ENCODE measurements at places on chromosomes 4 and X. TPM values are rescaled to one million over a fixed set of nuclear protein-coding genes. Genes with fewer than 3 reads are reported as not detected.
A peak's percentile ranks its signal among the peaks of the same experiment; 100 is the strongest.

Gene WDR17
- 0.37 TPM for total RNA-seq

DNA sequence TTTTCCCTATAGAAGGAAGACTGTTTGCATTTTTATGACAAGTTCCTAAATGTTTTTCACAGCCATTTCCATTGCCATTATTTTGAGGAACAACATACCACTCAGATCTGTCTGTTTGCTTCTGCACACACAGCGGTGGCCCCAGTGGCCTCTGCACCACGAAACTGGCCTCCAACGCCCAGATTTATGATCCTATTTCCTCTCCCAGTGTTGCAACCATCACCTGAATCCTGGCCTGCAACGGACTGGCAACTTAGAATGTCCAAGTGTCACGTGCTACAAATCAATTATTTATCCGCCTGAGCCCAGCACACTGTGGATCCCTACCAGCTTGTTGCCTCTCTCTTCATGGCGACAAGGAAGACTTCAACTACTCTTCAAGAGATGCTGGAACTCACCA lies 9.2 kb downstream of the RAI2 start:
- no peaks in the 10 kb centered on the region for H3K4me1 ChIP-seq
- DNase-seq: no peak
- H3K27me3 ChIP-seq: peaks cover 6% of the 10 kb centered on the region
- H3K27ac ChIP-seq: no peak overlapping the region
- no peak overlapping the region for H3K4me3 ChIP-seq
- H3K36me3 ChIP-seq: no peaks in the 10 kb centered on the region

DNA sequence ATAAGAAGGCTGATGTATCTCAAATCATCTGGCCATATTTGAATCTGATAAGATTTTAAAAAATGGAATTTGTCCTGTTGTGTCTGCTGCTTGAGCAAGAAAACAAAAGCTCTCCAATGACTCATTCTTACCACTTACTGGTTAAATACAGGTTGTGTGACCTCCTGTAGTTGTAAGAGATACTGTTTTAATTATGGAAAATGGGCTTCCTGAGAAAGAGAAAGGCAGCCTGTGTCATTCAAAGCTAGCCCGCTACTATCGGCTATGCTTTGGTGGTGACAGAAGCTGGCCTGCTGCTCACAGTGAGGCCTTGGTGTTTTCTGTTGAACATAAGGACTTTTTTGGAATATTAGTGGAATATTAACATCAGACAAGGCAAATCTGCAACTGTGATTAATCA lies 1722.1 kb upstream of the PCDH10 start:
- H3K27me3 ChIP-seq: no peaks in the 10 kb centered on the region
- no peak overlapping the region for H3K27ac ChIP-seq
- DNase-seq: no peak
- no peak overlapping the region for H3K4me3 ChIP-seq

GRCh38 chr4:3046162-3046561 lies 28.2 kb downstream of the HTT-AS start:
- H3K27me3 ChIP-seq: no peaks in the 10 kb centered on the region
- DNase-seq: no peak
- peaks cover 60% of the 10 kb centered on the region for H3K4me1 ChIP-seq

- H3K4me3 ChIP-seq: no peak overlapping the region
- H3K27me3 ChIP-seq: no peaks in the 10 kb centered on the region
- H3K36me3 ChIP-seq: no peaks in the 10 kb centered on the region
These were observed 292.7 kb downstream of the BCOR start for GRCh38 chrX:39805022-39805421.

Gene PIR
- total RNA-seq: 0.90 TPM

- H3K4me3 ChIP-seq: no peak overlapping the region
- H3K27ac ChIP-seq: no peak overlapping the region
- DNase-seq: no peak
- peaks cover 48% of the 10 kb centered on the region for H3K27me3 ChIP-seq
These were observed 34.6 kb downstream of the RTL5 start for GRCh38 chrX:72097098-72097497.

GRCh38 chrX:72260448-72260847 lies 16.6 kb downstream of the RPS4X start:
- peaks cover 3% of the 10 kb centered on the region for H3K36me3 ChIP-seq
- peak overlapping the region; percentile 3 for H3K27ac ChIP-seq
- no peak overlapping the region for H3K4me3 ChIP-seq
- H3K27me3 ChIP-seq: peaks cover 15% of the 10 kb centered on the region
- peaks cover 11% of the 10 kb centered on the region for H3K4me1 ChIP-seq

- no peak for DNase-seq
- H3K27ac ChIP-seq: no peak overlapping the region
- peaks cover 1% of the 10 kb centered on the region for H3K36me3 ChIP-seq
- no peaks in the 10 kb centered on the region for H3K27me3 ChIP-seq
These were observed 28.6 kb upstream of the NSG1 start for GRCh38 chr4:4358093-4358854.

DNA sequence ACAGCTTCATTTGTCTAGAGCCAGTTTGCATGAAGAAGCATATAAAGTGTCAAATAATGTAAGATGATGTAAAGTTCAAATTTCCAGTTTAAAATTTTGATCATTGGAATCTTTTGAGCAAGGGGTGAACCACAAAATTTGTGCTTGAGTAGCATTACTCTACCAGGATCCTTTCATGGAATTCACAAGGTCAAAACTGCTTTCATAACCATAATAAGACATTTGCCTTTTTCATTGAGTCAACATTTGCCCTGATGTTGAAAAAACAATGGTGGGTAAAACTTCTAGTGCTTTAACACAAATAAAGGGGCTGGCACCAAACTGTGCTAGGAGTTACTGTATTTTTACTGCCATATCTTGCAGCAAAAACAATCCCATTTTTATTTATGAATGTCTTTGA lies 142.2 kb downstream of the GLRA3 start:
- no peak overlapping the region for H3K4me3 ChIP-seq
- DNase-seq: no peak
- H3K4me1 ChIP-seq: no peaks in the 10 kb centered on the region
- H3K27ac ChIP-seq: no peak overlapping the region
- no peaks in the 10 kb centered on the region for H3K36me3 ChIP-seq
- no peaks in the 10 kb centered on the region for H3K27me3 ChIP-seq

- no peak for DNase-seq
- peaks cover 51% of the 10 kb centered on the region for H3K4me1 ChIP-seq
- peaks cover 31% of the 10 kb centered on the region for H3K36me3 ChIP-seq
- H3K27ac ChIP-seq: peak overlapping the region; percentile 74
- peak overlapping the region; percentile 45 for H3K4me3 ChIP-seq
- H3K27me3 ChIP-seq: no peaks in the 10 kb centered on the region
These were observed 8.9 kb downstream of the ADD1 start for GRCh38 chr4:2852481-2852921.

- H3K36me3 ChIP-seq: no peaks in the 10 kb centered on the region
- H3K27me3 ChIP-seq: no peaks in the 10 kb centered on the region
- H3K27ac ChIP-seq: no peak overlapping the region
- peaks cover 2% of the 10 kb centered on the region for H3K4me1 ChIP-seq
- DNase-seq: no peak
These were observed 457.1 kb downstream of the MID1IP1 start for GRCh38 chrX:39258331-39258730.

Gene UGT2A2
- not detected for total RNA-seq

DNA sequence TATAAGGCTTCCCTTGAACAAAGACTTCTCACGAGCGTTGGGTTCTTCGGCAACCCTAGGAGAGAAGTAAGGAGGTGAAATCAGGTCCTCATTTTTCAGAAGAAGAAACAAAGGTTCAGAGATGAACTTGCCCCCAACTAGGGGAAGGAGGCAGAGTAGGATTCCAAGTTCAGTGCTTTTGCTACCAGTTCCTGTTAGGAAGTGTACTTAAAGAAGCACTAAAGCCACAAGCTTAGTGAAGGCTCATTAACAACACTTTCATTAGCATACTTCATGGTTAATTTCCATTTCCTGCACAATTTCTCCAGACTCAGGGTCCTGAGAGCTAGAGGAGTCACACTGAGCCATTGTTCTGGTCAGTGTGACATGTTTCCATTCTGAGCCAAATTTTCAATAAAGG lies 52.1 kb downstream of the VSIG4 start:
- no peak overlapping the region for H3K4me3 ChIP-seq
- peaks cover 37% of the 10 kb centered on the region for H3K4me1 ChIP-seq
- peak overlapping the region; percentile 39 for H3K27ac ChIP-seq
- no peak for DNase-seq

- no peaks in the 10 kb centered on the region for H3K36me3 ChIP-seq
- DNase-seq: no peak
- H3K4me3 ChIP-seq: no peak overlapping the region
- no peaks in the 10 kb centered on the region for H3K4me1 ChIP-seq
- H3K27ac ChIP-seq: no peak overlapping the region
These were observed 288.2 kb downstream of the IL1RAPL2 start for GRCh38 chrX:104854188-104854587.

DNA sequence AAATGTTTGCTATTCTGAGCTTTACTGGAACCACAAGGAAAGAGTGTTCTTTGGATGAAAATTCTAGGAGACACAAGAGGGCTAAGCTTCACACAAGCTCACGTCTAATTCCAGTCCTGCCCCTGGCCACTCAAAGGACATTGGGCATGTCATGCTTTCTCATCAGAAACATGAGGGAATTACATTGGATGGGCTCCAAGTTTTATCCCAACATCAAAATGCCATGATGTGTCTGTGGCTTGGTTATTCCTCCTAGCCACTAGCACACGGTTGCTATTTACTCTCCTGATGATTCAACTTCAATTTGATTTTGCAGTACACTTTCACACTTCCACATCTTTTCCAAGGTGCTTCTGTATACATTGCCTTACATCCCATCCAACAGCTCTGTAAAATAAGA lies 149.6 kb upstream of the FAM9B start:
- H3K27ac ChIP-seq: no peak overlapping the region
- no peaks in the 10 kb centered on the region for H3K4me1 ChIP-seq
- H3K4me3 ChIP-seq: no peak overlapping the region
- no peak for DNase-seq

DNA sequence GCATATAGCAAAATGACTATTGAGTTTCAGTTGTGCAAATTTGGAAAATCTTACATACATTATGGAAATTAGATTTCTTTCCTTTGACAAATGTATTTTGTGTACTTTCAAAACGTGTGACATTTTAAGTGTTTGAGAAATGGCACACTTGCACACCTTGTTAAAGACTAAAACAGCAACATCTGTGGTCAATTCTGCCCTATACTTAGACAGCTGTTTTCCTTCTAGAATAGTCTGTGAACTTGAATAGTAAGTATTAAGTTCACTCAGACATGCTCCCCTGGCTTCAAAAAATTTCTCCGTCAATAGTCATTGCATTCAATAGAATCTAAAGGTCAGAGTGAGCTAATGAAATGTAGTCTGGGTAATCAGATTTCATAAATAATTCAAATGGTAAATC lies 21.7 kb upstream of the TBC1D9 start:
- H3K27me3 ChIP-seq: no peaks in the 10 kb centered on the region
- H3K36me3 ChIP-seq: no peaks in the 10 kb centered on the region
- DNase-seq: no peak
- H3K4me3 ChIP-seq: no peak overlapping the region

Gene MAP3K15
- total RNA-seq: 0.31 TPM

Gene GSPT2
- 11.9 TPM for total RNA-seq

Gene RAB41
- not detected for total RNA-seq

DNA sequence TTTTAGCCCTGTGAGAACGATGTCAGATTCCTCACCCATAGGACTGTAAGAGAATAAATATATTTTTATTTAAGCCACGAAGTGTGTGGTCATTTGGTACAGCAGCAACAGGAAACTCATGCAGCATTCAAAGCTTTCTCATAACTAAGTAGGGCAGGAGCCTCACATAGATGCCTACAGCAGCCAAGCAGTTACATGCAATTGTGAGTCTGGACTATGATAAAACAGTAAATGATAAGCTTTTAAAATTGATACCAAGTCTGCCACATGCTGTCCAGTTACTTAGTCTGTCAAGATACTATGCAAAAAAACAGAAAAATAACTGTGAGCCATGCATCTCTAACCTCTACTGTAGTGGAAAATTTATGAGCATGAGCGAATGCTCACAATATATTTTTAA lies 359.6 kb downstream of the HS3ST1 start:
- no peak overlapping the region for H3K4me3 ChIP-seq
- H3K27ac ChIP-seq: no peak overlapping the region
- H3K36me3 ChIP-seq: no peaks in the 10 kb centered on the region
- no peaks in the 10 kb centered on the region for H3K27me3 ChIP-seq
- no peak for DNase-seq

Gene GAB1
- total RNA-seq: 0.79 TPM

DNA sequence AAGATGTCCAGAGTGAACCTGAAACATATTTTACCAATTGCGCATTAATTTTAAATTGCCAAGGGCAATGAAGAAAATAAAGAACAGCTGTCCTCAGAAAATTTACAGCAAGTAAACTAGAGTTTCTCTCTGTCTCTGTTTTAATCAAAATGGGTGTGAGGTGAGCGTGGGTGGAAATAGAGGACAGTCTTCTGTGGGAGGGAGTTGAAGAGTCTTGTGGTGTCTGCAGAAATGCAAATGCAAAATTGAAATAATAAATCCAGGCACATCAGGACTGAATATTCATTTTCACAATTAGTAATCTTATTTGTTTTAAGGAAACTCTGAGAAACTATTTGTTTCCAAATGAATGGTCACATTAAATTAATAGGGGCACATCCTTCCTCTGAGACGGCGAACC lies 192.0 kb downstream of the ARHGAP10 start:
- no peaks in the 10 kb centered on the region for H3K36me3 ChIP-seq
- no peak for DNase-seq
- no peak overlapping the region for H3K4me3 ChIP-seq
- H3K27ac ChIP-seq: no peak overlapping the region
- no peaks in the 10 kb centered on the region for H3K27me3 ChIP-seq

- no peaks in the 10 kb centered on the region for H3K36me3 ChIP-seq
- no peak for DNase-seq
- no peak overlapping the region for H3K4me3 ChIP-seq
- no peaks in the 10 kb centered on the region for H3K27me3 ChIP-seq
These were observed 143.5 kb downstream of the RAB28 start for GRCh38 chr4:13340672-13341071.

Gene IL2
- total RNA-seq: 0.60 TPM

- H3K27ac ChIP-seq: no peak overlapping the region
- H3K4me3 ChIP-seq: no peak overlapping the region
- DNase-seq: no peak
- H3K36me3 ChIP-seq: no peaks in the 10 kb centered on the region
- no peaks in the 10 kb centered on the region for H3K27me3 ChIP-seq
- no peaks in the 10 kb centered on the region for H3K4me1 ChIP-seq
These were observed 131.2 kb upstream of the GPC4 start for GRCh38 chrX:133546441-133546840.

DNA sequence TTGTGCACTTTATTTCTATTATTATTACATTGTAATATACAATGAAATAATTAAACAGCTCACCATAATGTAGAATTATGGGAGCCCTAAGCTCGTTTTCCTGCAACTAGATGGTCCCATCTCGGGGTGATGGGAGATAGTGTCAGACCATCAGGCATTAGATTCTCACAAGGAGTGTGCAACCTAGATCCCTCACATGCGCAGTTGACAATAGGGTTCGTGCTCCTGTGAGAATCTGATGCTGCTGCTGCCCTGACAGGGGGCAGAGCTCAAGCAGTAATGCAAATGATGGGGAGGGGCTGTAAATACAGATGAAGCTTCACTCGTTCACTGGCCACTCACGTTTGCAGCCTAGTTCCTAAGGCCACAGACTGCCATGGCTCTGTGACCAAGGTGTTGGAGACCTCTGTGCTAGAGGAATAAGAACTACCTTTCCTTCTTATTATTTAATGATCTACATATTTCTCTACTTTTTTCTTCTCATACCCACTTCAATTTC lies 492.9 kb upstream of the INTU start:
- H3K4me3 ChIP-seq: no peak overlapping the region
- no peak for DNase-seq
- no peaks in the 10 kb centered on the region for H3K36me3 ChIP-seq
- H3K4me1 ChIP-seq: no peaks in the 10 kb centered on the region
- H3K27ac ChIP-seq: no peak overlapping the region
